ENCODE measurements at places on chromosomes 16 and 17.
A peak's percentile ranks its signal among the peaks of the same experiment; 100 is the strongest.

DNA sequence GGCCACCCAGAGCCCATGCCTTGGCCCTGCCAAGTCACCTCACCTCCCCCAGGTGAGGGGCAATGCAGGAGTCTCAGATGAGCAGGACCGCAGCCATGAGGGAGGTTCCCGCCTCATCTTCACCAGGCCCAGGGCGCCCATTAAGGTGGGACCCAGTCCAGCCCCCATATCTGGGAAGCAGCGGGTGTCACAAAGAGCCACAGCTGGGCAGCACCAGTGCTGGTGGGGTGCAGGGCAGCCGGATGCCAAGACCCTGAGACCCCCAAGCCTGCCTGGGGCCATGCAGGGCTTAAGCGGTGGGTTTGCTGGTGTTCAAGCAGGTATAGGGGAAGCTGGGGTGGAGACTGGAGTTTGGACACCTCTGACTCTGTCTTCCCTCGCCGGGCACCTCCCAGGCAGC lies 237.8 kb upstream of the GSE1 start:
- no peak for DNase-seq

- DNase-seq = no peak
Observed at GRCh38 chr17:75637143-75637538, 3.9 kb downstream of the SMIM5 start.

GRCh38 chr17:59851439-59852375 lies 41.0 kb downstream of the TUBD1 start:
- peak; percentile 38 for DNase-seq

GRCh38 chr16:12902511-12903372 lies 1.3 kb downstream of the SHISA9 start:
- no peak for DNase-seq

DNA sequence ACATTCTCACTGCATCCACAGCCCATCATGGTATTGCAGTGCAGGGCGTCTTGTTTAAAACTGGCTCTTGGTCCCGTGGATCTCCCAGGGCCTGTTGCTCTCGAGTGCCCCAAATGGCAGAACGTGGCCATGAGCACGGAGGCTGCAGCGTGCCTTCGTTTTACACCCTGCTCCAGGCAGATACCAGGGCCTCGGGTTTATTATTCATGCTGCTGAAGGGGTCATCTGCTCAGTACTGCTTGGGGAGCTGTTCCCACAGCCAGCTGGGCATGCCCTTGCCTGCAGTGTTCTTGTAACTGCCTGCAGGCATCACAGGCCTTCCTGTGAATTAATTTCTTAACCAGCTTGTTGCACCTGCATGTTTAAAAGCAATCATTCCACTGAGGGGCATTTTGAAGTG lies 129.7 kb upstream of the CHMP6 start:
- peak; percentile 87 for DNase-seq

- no peak for DNase-seq
Observed at GRCh38 chr17:14091367-14091766, 22.1 kb downstream of the COX10 start.

- no peak for DNase-seq
Observed at GRCh38 chr17:64171041-64171440, 41.1 kb upstream of the ERN1 start.

DNA sequence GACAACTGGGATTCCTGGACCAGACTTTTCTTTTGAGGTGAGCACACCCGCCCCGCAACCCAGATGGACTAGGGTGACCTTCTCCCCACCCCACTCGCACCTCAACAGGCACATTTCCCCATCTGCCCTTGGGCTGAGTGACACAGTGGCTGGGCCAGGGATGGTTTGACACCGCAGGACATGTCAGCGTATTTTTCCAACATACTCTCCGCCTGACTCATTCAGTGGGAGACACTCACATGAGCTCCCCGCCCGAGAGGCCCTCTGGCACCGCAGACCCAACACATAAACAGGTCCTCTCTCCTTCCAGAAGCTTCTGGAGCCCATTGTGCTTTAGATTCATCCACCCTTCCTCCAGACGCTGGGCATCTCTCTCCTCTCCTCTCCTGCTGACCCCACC lies 69.4 kb downstream of the ZDHHC7 start:
- DNase-seq = no peak

DNA sequence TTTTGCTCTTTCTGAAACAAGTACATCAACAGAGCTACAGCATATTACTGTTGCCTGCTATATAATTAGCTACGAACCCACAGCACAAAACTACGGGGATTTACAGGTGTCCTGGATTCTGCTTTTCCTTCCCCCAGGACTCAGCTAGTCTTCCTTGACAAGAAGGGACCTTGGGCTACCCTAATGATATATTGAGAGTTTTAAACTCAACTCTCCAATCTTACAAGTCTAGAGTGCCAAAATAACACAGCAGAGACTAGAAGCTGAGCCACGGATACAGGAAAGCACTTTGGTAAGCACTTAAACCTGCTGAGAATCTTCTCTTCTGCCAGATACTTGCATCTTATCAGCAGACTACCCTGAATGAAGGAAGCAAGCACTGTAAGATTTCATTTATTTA lies 161.4 kb upstream of the C17orf78 start:
- no peak for DNase-seq

- DNase-seq = no peak
Observed at GRCh38 chr17:42530952-42531454, 5.0 kb upstream of the NAGLU start.

- no peak for DNase-seq
Observed at GRCh38 chr17:70476368-70476767, 307.0 kb downstream of the KCNJ2 start.

DNA sequence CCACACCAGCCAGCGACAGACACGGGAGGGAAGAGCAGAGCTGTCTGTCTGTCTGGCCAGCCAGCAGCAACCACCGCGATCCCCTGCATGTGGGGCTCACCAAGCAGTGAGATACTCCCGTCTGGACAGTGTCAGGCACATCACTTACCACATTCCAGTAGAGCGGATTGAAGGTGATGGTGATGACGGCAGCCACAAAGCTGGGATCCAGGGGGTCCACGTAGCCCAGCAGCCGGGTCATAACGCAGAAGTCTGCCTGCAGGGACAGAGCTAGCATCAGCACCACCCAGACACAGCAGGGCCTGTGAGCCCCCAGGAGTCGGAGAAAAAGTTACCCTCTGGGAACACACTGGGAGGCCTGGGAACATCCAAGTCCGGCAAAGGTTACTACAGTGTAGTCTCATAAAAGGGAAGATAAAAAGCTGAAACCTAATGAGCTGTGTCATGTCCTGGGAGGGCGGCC lies 14.7 kb downstream of the PEMT start:
- no peak for DNase-seq

- DNase-seq = peak; percentile 30
Observed at GRCh38 chr16:27096375-27096774, 29.6 kb downstream of the C16orf82 start.

DNA sequence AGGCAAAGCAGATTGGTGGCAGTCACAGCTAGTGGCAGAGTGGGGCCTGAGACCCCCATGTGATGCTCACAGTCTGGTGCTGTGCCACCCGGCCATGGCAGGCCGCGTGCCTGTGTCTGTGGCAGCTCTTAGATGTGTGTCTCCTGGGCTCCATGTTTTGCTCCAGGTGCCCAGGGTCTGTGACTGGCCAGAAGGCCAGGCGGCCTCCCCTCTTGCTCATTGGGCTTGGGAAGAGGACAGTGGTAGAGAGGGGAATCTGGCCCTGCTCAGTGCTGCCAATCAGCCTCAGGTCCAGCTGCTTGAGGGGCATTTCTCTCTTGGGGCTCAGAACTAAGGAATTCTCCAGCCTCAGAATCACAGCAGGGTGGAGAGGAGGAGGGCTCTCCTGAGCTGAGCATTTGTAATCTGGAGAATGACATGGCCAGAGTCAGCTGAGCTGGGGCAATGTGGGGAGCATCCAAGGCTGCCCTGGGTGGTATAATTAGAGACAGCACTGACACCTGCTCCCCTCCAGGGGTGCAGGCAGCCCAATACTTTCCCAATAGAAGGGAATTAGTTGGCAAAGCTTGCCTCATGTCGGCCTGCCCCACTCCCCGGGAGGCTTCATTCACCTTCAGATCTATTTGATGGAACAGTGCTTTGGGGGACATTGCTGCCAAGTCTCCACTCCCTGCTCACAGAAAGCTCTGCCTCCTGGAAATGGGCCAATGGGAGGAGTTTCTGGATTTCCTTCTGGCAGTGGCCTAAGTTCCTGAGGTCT lies 2.7 kb upstream of the LASP1NB start:
- no peak for DNase-seq

GRCh38 chr17:19361326-19361725 lies 1.2 kb downstream of the B9D1 start:
- no peak for DNase-seq

- no peak for DNase-seq
Observed at GRCh38 chr16:89094252-89094879, 714 bp downstream of the ACSF3 start.

DNA sequence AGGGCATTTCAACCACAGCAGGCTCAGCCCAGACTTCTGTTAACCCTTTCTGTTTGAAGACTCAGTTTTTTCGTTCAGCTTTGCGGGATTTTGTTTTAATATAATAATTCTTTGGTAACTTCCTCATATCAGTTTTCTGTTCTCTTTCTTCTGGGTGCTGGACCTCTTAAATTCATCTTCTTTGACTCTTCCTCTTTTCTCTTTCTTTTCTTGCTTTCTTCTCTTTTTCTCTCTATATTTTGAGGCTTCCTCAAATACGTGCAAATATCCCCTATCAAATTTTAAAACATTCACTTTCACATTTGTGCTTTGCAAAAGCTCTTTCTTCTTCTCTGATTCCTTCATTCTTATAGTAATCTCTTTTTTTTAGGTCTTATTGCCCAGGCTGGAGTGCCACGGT lies 136.3 kb downstream of the HS3ST3B1 start:
- DNase-seq = no peak

GRCh38 chr17:752002-752619 lies at the start of gene GEMIN4:
Gene GEMIN4 (minus strand): TSS chr17:752264. CDS start chr17:752142, 122 bp downstream.
- DNase-seq = peak; percentile 99

Data from activated effector memory CD4-positive, alpha-beta T cell treated with anti-CD3 and anti-CD28 coated beads, Interleukin-2, amount 50 U/mL, for 16 hours (primary cell).